Right ventricle myocardium inferior (tissue), 1 donor: ENCODE measurements at places on chromosomes 7 and 10. TPM values are rescaled to one million over a fixed set of nuclear protein-coding genes. Genes with fewer than 3 reads are reported as not detected.

PDE6C gene
- not detected for total RNA-seq

ZFAND4 gene
- total RNA-seq, result 11.4 TPM

CACNB2 gene
- 45.6 TPM for total RNA-seq

POLR2J3 gene
- total RNA-seq, result 8.3 TPM

GRCh38 chr10:3749600-3749999 is 35.4 kb downstream of the KLF6 start:
- DNase-seq, result no peak

DNA sequence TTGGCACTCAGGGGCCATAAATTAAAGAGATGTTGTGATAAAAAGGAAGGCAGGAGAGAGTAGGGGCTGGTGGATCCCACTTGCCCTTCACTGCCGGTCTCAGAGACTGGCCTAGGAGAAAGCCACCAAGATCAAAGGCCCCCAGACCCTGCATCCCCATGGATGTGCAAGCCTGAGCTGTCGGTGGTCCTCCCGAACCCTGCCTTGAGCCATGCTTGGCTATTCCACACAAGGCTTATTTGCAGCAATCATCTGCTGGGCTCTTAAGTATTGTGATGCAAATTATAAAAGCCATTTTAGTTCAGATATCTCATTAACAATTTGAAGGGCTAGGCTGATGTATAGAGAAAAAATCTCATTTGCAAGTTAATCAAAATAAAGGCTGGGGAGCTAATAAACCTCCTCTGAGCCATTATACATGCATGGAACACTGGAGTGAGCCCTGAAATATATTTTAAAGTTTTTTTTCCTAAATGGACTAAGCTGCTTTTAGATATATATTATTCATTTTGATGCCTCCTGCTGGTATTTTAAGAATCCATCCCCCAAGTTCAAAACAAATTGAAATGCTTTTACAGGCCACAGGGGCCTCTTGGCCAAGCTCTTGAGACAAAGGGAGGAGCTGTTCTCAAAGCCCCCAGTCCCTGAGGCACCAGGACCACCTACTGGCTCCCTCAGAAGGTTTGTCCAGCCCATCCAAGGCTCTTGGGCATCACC is 28.1 kb downstream of the OAT start:
- DNase-seq, result no peak

- DNase-seq, result no peak
Measured at GRCh38 chr10:98172073-98172472, 37.6 kb downstream of the R3HCC1L start.

GRCh38 chr7:92253251-92253650 is 7.5 kb downstream of the ANKIB1 start:
- DNase-seq, result no peak

DNA sequence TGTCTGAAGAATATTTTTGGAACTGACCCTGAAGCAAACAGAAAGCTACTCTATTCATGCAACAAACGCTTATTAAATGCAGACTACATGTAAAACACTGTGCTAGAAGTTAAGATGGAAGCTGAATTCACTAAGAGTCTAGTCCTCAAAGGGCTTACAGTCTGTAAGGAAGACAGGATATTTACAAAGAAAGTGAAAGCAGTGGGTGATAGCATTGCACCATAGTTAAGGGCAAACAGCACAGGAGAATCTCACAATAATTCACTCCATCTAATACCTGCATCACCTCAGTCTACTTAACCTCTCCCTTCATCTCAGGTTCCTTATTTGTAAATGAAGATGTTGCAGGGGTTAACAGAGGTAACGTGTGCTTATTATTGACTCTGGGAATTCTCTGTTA is 360.0 kb upstream of the AOAH start:
- no peak for DNase-seq

DNA sequence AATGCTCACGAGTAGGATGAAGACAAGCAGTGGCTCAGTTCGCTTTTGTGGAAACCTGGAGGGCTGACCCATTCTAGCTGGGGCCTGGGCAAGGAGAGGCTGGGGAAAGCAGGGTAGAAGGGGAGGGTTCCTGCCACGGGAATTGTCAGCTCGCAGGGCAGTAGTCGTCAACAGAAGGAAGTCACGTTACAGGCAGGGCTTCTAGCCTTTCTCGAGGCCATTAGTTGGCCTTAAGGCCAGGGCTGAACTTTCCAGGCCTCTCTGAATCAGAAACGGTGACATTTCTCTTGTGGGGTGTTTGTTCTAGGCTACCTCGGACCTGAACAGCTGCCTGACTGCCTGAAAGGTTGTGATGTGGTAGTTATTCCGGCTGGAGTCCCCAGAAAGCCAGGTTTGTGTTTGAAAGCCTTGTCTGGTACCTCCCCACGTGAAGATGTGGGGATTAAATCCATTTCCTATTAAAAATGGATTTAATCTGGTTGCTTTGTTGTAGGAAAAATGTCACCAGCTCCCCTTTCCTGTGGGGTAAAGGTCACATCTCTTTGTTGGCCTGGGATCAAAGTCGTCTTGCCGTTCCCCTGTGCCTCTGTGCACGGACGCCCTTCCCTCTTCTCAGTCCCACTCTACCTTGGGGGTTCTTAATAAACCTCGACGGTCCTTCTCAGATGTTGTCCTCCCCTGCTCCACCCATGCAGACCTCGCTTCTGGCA is 9.4 kb downstream of the MDH2 start:
- no peak for DNase-seq

DNA sequence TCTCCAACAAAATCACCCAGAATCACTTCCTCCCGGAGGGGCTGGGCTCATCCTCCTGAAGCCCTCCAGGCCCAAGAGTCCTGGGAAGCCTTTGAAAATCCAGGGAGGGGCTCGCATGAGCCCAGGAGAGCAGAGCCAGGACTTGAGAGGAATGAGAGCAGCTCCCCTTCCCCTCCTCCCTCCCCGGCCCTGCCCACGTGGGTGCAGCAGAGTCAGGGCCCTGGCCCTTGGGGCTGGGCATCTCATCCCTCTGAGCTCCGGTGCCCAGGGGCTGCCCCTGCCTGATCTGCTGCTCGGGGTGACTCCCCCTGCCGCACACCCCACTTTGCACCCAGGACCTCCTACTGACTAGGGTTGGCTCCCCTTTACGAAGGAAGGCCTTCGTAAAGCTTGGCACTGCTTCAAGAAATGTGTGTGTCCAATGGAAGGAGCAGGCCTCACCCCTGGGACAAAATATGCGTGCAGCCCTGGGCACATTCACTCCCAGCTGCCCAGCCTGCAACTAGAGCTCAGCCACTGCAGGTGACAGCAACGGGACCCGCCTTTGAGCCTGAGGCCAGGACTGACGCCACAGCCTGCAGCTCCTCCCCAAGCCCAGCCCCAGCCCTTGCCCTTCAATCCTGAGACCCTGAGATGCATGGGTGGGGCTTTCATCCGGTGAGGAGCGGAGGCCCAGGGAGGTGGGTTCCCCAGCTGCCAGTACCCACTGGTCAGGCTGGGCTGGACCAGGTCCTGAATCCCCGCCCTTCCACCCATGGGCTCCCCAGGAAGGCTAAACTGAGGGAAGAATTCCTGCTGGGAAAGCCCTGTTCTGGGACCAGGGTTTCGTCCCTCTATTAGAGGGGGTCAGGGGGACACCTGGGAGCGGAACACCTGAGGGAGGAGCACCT is 21.8 kb downstream of the PWWP2B start:
- DNase-seq, result peak; percentile 81
